NCI-H1694 (cell line): ENCODE measurements at places on chromosomes 7 and 10.

GRCh38 chr10:104581884-104582601, 59.0 kb upstream of the SORCS3 start:
- no peak for DNase-seq

- no peak for DNase-seq
These were observed 179.8 kb downstream of the EBF3 start for GRCh38 chr10:129784291-129784690.

- DNase-seq = no peak
These were observed 775.5 kb downstream of the LRMDA start for GRCh38 chr10:76206797-76207352.

DNA sequence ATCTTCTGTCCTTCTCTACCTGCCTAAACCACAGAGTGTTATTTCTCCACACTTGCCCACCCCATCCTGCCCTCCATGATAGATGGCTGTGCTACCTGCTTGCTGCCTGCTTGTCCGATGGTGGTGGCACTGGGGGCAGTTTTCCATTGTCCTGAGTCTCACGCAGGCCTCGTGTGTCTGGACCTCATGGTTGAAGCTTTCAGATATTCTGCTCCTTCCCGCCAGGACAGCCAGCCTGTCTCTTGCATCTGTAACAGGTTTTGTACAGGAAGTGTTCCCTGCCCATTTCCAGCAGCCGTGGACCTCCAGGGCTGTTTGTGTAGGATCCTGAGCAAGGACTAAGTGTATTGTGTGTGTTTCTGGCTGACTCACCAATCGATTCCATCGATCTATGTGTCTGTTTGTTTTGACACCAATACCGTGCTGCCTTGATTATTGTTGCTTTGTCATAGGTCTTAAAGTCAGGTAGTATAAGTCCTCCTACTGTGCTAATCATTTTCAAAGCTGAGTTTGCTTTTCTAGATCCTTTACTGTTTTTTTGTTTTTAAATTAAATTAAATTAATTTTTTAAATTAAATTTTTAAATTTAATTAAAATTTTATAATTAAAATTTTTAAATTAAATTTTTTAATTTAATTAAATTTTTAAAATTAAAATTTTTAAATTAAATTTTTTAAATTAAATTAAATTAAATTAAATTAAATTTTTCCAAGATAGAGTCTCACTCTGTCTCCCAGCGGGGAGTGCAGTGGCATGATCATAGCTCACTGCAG, 8.5 kb downstream of the IL15RA start:
- no peak for DNase-seq

- no peak for DNase-seq
These were observed 4.2 kb upstream of the HOXA13 start for GRCh38 chr7:27203964-27204594.

DNA sequence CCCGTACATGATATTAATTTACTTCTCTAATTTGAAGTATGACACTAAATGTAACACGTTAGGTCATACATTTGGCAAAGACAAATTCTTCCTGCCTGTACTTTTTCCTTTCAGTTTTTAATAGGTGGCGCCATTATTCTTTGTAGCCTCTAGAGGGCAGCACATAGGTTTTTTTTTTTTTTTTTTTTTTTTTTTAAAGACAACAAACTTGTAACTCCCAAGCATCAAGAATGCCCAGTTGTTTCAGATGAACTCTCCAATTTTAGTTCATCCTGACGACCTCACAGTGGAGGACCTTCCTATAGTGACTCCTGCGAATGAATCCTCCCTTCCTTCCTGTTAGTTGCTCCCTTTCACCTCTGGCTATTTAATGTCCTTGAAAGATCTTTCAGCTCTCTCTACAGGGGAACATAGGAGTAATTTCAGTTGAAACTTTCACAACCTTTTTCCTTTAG, 139.3 kb upstream of the HDAC9 start:
- DNase-seq = peak; percentile 6

GRCh38 chr7:130486114-130486953, 5.6 kb upstream of the MEST start:
- no peak for DNase-seq

DNA sequence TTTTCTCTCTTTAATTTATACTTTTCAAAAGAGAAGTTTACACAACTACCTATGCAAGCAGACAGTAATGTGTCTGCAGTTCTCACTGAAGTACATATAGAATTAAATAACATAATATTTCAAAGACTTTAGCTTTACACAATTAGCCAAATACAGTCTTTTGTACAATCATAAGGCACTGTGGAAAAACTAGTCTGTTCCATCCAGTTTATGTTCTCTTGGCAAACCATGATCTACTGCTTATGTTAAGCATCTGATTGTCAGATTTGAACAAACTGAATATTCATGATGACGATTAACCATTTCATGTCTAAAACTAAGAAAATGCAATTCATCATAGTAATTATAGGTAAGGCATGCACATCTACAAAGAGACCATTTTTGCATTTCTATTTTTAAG, 842 bp downstream of the SEMA3A start:
- no peak for DNase-seq

- DNase-seq = no peak
These were observed 25.7 kb upstream of the OPALIN start for GRCh38 chr10:96384506-96384905.

- DNase-seq = no peak
These were observed 66.4 kb downstream of the FGFR2 start for GRCh38 chr10:121531830-121532178.

GRCh38 chr7:30027065-30027456, 559 bp upstream of the FKBP14 start:
- peak; percentile 57 for DNase-seq

DNA sequence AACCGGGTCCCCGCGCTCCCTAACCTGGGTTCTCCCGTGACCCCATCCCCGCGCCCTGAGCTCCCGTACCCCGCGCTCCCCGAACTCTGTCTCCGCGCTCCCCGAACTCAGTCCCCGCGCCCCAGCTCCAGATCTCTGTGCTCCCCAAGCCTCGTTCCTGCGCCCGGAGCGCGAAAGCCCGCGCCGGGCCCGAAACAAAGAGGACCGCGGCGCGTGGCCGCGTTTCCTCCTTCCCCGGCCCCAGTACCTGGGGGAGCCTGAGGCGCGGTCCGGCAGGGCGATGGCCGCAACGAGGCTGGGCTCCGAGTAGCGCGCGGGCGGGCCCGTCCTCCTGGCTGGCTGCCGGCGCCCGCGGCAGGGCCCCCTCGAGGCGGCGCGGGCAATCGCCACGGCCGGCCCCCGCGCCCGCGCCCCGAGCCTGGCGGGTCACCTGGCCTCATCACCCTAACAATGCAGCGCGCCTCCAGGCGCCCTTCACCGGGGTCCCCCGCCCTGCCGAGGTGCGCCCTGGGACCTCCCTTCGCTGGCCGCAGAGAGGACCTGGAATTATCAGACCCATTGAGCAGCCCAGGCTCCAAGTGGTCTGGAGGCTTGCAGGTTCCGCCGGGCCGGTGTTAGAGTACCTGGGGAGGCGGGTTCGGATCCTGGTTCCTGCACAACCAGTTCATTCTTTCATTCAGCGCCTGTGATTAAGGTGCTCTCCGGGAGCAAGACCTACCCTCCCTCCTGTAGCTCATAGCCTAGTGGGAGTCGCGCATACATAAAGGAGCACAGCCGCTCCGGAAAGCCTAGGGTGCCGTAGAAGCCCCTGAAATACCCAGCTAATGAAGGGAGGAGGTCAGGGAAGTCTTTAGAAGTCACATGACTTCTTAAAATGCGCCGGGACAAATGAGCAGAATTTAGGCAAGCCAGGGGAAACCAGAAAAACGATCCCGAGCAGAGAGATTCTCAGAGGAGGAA, at the start of gene TNS3:
TSS of gene TNS3 (minus strand) at position 308 of the 960 bp plus-strand sequence. CDS start 142,475 bp downstream, outside the sequence.
- no peak for DNase-seq
